COR-L47 (cell line): ENCODE measurements at places on chromosomes 16 and 17.

DNA sequence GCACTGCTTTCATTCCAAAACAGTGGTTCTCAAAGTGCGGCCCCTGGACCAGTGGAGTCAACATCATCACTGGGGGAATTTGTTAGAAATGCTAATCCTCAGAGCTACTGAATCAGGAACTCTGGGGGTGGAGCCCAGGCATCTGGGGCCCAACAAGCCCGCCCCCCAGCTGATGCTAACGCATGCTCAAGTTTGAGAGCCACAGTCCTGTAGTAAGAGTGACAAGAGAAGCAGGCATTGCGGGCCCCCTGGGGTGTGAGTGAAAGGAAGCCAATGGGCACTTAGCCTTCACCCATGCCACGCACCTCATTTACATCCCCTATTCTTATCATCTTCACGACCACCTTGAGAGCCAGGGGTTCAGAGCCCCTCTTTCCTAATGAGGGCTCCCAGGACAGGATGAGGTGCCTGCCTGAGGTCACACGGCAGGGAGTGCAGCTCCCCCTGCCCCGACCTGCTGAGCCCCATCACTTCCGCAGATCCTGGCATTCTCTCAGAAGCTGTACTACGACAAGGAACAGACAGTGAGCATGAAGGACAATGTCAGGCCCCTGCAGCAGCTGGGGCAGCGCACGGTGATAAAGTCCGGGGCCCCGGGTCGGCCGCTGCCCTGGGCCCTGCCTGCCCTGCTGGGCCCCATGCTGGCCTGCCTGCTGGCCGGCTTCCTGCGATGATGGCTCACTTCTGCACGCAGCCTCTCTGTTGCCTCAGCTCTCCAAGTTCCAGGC is 9.1 kb downstream of the CA4 start:
- no peak for DNase-seq

DNA sequence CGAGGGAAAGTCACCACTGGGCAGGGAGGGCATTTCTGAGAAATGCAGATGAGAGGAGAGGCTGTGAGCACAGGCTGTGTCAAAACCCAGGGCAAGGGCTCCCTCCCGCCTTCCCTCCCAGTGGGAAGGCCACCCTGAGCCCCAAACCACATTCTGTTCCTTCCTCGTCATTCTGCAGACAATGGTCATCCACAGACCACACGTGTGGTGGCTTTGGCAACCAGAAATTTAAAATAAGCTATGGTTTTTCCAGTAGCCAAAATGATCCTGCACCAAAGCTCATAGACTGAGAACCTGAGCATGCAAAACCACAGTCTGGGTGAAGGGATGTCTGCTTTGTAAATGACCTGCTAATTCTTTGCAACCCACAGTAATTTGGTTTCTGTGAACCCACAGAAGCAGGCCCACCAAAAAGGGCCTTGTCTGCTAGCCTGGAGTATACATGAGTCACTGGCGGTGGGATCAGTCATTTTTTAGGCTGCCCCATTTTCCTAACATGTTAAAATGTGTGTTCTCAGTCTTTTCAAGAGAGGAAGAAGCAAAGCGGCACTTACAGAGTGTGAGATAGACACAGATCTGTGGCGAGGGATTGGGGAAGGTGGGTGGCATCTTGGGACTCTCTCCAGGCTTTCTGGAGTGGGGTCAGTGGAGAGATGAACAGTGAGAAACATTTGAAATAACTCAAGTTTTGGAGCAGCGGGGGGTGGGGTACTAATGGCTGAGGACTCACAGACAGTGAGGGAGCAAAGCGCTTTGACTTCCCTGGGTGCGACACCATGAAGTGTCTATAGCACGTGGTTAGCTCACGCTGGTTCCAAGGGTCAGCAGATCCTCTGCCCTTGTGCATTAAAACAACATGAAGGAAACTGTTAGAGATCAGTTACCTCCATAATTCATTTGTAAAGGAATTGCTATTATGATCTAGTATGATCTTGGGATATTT is 20.5 kb downstream of the GRB7 start:
- DNase-seq = no peak

- no peak for DNase-seq
Observed at GRCh38 chr16:9846362-9847099, 335.7 kb downstream of the GRIN2A start.

DNA sequence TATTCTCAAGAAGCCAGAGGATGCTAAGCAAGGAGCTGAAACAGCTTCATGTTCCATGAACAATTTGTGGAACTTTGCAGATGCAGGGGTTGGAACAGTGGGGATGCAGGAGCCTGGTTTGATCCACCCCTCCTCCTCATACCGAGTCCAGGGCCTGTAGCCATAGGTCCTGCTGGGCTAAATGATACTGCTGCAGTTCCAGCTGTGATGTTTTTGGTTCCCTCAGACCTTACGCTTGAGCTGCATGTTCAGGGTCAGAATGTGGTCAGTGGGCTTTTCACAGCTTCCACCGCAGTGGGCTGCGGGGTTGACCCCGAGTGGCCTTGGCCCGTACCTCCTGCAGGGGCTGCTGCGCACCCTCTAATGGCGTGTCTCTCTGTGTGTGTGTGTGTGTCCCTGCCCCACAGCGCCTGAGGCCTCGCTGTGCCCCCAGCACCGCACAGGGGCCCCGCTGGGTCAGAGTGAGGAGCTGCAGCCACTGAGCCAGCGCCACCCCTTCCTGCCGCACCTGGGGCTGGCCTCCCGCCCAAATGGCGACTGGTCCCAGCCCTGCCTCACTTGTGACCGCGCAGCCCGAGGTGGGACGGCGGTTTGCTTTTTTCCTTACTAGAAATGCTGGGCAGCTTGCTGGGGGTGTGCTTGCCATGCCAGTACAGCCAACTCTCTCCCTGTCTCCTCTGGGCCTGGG is 48.2 kb downstream of the EPN2 start:
- no peak for DNase-seq

- DNase-seq = no peak
Observed at GRCh38 chr17:43917348-43918025, 10.2 kb upstream of the MPP2 start.

DNA sequence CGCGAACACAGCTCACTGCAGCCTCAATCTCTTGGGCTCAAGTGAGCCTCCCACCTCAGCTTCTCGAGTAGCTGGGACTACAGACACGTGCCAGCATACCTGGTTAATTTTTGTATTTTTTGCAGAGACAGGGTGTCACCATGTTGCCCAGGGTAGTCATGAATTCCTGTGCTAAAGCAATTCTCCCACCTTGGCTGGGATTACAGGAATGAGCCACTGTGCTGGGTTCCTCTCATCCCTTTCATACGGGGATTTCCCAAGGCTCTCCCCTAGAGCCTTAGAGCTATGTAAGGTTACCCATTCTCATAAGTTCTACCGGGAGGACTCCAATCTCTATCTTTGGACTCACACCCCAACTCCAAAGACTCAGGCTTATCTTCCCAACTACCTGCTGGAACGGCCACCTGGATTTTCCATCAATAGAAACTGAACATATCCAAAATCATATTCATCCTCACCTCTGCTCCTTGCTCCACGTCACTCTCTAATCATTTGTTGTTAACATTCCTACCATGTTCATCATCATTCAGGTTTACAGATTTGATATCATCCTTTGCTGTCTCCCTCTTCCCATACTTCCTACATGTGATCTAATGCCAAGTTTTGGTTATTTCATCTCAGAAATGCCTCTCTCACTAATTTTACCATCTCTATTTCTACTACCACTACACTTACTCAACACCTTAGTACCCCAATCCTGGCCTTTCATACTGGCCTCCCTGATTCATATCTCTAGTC is 92.5 kb downstream of the NCOR1 start:
- no peak for DNase-seq

DNA sequence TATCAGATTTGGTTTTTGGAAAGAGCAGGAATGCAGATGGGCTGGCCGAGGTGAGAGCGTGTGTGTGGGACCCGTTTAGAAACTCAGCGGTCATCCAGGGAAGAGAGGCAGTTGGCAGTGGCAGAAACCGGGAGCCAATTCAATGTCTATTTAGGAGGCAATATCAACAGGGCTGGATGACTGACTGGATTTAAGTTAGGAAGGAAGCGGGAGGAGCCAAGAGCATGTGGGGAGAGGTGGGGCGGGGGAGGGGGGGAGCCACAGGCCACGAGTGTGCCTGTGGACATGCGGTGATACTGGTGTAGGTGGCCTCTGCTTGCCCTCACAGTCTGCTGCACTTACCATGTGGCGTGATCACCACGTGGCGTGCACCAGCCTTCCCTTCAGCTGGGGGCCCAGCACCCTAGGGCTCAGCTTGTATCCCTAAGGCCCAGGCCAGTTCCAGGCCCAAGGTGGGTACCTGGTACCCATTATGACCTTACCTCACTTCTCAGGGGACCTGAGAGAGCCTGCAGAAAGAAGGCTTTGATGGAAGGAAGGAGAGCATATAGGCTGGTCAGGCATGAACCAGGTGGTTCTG is 10.8 kb upstream of the TPPP3 start:
- DNase-seq = no peak

GRCh38 chr17:35428229-35428628 is 4.1 kb downstream of the SLFN12 start:
- no peak for DNase-seq

GRCh38 chr17:16439811-16440351 is 24.5 kb downstream of the TRPV2 start:
- DNase-seq = no peak
